ENCODE measurements at places on chromosomes 2 and 18.

GRCh38 chr2:179936654-179937053, 70.4 kb downstream of the CWC22 start:
- DNase-seq: peak; percentile 9

- no peak for DNase-seq
These were observed 12.1 kb downstream of the UPP2 start for GRCh38 chr2:158113741-158114295.

- no peak for DNase-seq
These were observed 896.7 kb upstream of the ZEB2 start for GRCh38 chr2:145416640-145417039.

DNA sequence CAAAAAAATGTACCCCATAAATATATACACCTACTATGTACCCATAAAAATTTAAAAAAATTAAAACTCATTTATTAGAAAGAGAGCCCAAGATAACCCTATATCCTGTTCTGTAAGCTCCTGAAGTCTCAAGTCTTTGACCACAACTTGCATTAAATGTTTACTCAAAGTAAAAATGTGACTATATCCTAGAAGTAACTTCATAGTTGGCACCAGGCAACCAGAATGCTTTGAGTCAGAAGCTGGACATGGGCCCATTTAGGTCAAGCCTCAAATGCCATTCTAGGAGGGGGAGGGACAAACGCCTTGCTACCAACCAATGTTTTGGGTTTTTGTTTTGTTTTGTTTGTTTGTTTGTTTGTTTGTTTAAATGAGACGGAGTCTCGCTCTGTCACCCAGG, 9.3 kb upstream of the TBC1D8 start:
- DNase-seq: peak; percentile 49

DNA sequence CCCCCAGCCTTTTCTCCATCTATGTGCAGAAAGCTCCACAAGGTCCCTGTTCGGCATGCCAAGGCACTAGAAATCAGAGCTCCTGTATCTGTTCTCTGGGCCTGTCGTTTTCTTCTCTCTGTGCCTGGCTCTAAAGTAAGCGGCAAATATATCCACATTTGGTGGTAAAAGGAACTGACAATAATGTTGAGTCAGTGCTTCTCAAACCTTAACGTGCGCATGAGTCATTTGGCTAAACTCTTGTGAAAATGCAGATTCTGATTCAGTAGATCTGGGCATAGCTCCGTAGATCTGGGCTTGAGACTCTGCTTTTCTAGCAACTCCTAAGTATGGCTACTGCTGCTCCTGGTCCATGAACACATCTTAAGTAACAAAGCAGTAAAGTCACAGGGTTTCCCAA, 16.5 kb upstream of the ACSL3 start:
- DNase-seq: peak; percentile 55

DNA sequence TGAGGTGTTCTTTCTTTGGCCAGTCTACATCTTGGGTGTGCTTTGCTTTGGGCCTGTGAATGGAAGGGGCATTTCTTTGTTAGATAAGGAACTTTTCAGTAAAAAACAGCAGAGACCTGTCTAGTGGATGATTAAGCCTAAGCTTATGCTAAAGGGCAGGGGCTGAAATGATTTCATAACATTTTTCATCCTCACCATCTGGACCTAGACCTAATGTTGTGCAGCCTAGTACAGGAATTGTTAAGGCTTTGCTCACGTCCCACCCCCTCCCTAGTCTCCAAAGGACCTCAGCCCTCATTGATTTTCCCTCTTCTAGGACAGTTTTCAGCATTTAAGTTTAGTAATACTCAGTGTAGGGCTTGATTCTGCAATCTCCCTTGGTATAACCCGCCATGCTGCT, 111.8 kb downstream of the PRKCE start:
- no peak for DNase-seq

GRCh38 chr2:232870018-232870765, at the start of gene SNORC:
TSS of gene SNORC (plus strand) at chr2:232870264. CDS start at chr2:232870342, 78 bp downstream.
- no peak for DNase-seq

- DNase-seq: no peak
These were observed 30.6 kb upstream of the KDM3A start for GRCh38 chr2:86410581-86410980.

DNA sequence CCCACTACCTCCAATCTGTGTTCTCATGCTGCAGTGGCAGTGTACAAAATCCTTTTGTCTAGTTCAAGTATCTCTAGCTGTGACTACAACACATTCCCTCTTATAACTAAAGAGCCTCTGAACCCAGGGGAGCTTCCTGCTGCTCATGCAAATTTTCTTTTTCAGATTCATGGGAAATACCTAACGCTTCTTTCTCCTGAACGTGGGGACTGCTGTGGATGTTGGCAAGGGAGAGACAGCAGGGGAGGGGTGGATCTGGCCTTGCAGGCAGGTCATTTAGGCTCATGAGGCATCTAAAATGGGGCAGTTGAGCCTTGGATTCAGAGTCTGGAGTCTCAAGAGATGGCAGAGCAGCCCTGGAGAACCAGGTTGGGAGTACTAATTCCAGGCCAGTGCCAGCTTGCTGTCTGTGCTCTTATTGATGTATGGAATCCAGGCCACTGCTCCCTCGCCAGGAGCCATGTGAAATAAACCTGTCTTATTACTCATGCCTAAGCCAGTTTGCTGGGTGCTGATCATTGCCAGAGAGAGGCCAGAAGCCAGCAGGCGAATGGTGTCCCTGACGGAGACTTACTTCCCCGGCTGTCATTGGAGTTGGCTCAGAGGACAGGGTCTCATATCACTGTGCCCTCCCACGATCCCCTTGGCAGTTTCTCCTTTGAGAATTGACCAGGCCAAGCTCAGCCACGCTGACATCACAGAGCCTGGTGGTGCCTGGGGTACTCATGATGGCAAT, 29.2 kb upstream of the TNP1 start:
- DNase-seq: no peak

DNA sequence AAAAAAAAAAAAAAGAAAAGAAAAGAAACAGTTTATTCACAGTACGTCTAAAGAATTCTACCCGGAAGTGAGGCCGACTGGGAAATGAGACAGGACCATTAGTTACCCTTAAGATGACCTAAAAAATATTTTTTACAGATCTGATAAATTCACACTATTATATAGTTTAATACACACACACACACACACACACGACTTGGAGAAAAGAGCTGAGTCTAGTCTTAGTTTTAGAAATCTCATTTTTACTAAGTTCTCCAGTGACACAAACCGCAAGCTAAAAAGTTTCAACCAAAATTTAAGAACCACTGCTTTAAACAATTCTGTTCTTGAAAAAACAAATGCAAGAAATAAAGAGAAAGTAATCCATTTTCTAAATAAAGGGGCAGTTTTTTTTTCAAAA, 27.1 kb downstream of the ST3GAL5 start:
- DNase-seq: no peak

DNA sequence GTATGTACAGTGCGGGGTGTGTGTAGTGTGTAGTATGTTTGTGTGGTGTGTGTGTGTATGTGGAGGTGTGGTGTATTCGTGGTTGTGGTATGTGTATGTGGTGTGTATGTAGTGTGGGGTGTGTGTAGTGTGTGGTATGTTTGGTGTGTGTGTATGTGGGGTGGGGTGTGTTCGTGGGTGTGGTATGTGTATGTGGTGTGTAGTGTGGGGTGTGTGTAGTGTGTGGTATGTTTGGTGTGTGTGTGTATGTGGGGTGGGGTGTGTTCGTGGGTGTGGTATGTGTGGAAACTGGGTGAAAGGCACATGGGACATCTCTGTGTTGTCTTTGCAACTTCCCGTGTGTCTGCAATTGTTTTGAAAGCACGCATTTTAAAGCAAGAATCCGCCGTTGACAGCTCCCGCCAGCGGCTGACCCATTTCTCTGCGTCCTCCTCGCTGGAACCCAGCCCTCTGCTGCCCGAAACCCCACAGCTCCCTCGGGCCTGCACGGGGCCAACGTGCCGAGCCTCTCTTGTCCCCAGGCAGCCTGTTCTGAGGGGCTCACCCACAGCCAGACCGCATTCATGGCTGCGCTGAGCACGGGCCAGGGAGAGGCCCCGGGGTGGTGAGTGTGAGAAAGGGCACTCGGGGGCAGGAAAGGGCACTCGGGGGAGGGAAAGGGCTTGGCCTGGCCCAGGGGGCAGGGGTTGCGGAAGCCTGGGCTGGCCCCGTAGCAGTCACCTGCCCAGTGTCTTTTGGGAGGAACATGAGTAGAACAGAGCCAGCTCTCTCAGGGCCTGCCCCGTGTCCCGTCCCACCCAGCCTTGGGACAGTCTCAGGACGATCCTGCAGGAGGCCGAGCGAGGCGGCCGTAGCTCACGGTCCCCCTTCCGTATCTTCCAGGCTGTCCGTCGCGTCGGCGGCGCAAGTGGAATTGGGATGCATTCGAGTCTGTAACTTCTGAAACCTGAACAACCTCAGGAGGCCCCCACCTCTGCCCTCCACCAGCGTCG, 61.4 kb downstream of the TWIST2 start:
- peak; percentile 10 for DNase-seq

DNA sequence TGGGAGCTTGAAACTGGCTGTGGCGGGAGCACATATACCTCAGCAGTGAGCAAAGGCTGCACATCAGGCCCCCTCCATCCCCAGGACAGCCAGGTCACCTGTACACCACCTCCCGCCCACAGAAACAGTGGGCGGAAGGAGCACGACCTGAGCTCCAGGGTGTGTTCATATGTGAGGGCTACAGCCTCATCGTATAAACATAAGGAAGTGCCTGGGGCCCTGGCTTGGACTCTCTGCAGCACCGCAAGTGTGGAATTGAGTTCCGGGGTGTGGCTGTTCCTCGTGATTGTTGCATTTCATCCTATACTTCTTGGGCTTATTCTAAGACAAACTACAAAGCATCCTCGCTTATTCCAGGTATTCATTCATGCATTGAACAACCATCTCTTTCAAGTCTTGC, 60.1 kb upstream of the TPO start:
- DNase-seq: no peak

DNA sequence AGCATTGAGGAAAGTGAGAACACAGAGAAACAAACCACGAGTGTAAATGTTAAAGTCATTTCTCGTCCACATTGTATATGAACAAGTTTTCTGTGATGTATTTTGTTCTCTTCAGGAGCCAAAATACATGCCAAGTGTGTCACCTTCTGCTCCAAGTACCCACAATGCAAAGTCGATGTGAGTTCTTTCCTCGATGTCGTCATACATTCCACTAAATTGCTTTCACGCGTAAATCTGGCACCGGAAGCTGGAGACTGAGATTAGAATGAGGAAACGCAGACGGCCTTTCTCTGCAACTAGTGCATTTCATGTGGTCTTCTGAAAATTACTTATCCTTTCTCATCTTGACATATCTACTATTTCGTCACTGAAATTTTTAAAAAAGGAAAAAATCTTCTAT, 118.5 kb upstream of the SALL3 start:
- no peak for DNase-seq

DNA sequence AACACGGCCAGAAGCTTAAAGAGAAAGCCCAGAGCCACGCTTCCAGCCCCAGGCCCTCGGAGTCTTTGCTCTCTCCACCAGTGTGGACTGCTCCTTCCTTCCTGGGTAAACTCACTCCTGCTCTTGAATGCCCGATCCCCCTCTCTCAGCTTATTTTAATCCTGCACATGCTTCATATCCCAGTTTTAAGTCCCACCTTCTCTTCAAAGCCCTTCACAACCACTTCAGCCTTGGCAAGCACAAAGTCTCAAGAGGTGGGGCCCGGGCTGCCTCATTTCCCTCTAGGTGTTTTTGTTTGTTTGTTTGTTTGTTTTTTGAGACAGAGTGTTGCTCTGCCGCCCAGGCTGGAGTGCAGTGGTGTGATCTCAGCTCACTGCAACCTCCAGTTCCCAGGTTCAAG, 21.6 kb upstream of the CREG2 start:
- DNase-seq: no peak

GRCh38 chr2:140526575-140526974, 1604.2 kb downstream of the LRP1B start:
- DNase-seq: peak; percentile 43

DNA sequence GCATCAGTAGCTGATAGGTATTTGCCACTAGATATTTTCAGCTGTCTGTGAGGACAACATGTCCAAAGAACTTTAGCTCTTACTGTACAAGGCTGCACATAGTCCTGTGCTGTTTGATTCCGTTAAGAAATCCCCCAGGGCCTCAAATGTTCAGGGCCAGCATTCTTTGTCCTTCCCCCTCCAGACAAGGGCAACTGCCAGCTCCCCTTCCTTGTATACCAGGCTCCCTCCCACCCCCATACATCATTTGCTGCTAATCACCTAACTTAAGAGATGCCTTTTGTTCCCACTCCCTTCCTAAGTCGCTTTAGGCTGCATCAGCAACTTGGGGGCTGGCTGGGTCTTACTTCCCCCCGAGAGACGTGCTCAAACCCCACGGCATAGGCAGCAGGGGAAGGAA, 138.7 kb downstream of the CDH20 start:
- no peak for DNase-seq

GRCh38 chr2:23761638-23762037, 165.3 kb downstream of the ATAD2B start:
- no peak for DNase-seq

DNA sequence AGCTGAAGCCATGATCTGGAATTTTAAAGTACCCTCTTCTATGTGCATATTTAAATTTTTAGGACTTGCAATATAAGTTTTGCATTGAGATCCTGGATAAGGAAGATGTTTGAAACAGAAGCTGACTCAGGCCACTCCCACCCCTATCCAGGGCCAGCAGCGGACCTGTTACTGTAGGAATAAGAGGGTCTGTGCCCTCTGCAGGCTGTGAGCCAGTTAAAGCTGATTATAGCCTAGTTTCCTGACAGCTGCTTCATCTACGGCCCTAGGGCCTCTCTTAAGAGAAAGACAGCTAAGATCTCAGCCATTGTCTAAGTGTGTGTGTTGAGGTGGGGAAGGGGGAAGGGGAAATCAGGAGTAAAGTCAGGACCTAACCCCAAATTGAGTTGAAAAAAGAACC, 234.0 kb downstream of the HAUS1 start:
- no peak for DNase-seq

GRCh38 chr2:20356042-20356441, 5.4 kb upstream of the PUM2 start:
- no peak for DNase-seq

DNA sequence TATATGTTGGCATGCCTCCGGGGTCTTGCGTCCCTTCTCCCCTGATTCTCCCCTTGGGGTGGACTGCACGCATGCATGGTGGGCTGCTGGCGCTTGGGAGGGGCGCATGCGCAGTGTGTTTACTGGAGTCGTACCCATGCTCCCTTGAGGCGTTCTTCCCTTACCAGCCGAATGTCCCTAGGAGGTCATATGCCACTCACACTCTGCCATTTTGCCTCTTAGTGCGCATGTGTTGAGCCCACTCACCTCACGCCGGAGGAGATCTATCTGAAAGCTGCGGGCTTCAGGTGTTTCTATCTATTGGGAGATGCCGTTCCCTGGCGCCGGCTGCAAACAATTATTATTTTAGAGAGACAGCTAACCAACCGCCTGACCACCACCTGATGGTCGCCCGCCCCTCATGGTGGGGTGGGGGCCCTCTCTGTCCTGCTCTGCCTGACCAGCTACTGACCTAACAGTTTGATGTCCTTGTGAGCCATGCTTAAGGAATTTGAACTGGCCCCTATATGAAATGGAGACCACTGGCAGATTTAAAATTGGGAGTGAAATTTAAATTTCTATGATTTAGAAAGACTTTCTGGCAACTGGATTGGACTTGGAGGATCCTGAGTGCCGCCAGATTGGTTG, 179.6 kb downstream of the RNF144A start:
- DNase-seq: no peak

Data from endothelial cell of umbilical vein (primary cell).